Activated effector memory CD4-positive, alpha-beta T cell treated with anti-CD3 and anti-CD28 coated beads, Interleukin-2, amount 50 U/mL, for 16 hours (primary cell): ENCODE measurements at places on chromosomes 3 and 15.

GRCh38 chr3:22016197-22016596 lies 265.2 kb upstream of the ZNF385D start:
- DNase-seq, result no peak

- peak; percentile 69 for DNase-seq
Observed at GRCh38 chr15:38252481-38253350, at the start of gene SPRED1. TSS of gene SPRED1 (plus strand) at chr15:38252836. CDS start at chr15:38253186, 350 bp downstream.

DNA sequence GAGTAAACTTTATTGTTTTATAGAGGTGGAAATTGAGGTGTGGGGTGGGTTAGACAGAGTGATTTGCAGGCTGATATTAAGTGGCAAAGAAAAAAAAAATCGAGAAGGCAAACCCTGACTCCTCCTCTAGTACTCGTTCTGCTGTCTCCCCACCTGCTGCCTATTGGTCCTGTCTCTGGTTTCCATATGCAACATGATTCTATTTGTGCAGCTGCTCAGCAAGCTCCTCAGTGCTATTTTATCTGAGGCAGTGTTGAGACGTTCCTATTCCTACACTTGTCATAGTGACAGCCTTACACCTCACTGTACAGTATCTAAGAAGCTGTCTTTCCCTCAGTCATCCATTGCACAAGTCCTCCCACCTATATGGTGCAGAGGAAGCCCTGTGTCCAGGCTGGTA lies 45.1 kb downstream of the RSL24D1 start:
- DNase-seq, result no peak

DNA sequence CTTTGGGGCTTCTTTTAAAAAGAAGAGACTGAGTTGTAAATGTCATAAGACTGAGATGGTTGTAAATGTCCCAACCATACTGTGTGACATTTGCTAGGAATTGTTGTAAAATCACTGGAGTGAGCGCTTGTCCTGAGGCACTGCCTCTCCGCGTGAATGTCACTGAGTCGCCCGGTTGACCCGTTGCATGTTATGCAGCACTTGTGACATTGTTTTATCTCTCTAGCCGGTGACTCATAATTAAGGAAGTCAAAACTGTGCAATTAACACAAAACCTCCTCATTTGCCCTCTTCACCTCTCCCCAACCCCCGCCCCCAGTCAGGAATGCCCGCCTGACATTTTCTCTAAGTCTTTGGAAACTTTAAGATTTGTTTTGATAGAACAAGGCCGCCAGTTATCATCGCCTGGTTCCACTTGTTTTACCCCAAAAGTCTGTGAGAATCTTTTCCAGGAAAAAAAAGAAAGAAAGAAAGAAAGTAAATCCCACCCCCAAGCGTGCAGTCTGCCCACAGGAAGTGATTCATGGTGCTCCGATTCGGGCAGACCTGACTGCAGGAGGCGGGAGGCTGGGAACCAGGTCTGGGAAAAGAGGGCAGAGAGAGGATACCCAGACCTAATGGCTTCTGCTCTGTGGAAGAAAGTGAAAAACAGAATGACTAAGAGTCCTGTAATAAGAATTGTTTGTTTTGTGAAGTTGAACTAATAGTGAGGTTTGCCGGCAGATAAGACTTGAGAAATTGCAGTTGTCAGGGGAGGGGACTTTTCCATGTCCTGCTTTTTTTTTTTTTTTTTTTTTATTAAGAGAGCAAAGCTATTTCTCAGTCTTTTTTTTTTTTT lies 84.8 kb downstream of the SMAD3 start:
- DNase-seq, result peak; percentile 79

DNA sequence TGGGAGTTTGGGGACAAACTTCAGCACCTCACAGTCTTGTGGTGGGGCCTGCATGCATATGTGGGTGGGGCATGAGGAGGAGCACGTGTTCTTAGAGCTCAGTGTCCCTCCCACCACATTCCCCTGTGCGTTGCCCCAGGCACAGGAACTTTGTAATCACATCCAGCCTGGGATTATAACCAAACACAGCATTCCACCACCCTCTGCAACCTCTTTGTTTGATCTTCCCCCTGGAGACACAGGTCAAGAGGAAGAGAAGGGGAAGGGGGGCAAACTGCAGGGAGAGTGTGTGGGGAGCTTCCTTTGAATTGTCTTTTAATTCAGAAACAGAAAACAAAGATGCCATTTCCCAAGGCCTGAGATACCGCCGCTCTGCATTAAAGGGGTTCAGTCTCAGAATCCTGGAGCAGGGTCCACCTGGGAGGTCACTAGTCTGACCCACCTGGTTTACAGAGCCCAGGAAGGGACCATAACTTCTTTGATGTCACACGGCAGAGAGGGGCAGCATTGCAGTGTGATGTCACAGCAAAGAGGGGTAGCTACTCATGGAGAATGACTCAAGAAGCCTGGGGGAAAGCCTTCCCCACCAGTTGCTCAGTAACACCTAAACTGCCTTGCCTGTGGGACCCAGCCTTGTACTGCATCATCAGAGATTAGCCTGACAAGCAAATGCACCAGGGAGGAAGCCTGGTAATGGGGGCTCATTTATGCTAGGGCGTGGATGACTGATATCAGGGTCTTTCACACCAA lies 106.3 kb upstream of the RNU6-1 start:
- no peak for DNase-seq

DNA sequence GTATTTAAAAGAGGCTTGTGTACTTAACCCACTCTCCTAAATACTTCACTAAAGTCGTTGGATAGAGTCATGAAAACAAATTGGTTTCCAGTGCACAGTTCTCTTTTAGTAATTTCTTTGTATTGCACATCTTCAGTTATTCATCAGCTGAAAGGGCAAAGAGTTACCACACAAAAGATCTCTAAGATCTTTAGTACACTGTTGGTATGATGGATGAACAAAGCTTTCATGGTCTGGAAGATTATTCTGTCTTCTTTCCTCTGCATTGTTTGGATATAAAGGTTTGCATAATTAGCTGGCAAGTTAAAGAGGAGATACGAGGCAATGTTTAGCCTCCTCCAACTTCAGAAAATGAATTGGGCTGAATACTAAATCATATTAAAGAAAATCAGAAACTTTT lies 40.5 kb downstream of the BCHE start:
- no peak for DNase-seq

GRCh38 chr3:194270627-194271459 lies 80.3 kb downstream of the CPN2 start:
- peak; percentile 60 for DNase-seq

GRCh38 chr15:31215490-31216214 lies 111.0 kb upstream of the KLF13 start:
- DNase-seq, result peak; percentile 93

- no peak for DNase-seq
Observed at GRCh38 chr15:98826658-98827057, 178.3 kb downstream of the IGF1R start.

GRCh38 chr3:116601206-116601605 lies 108.4 kb upstream of the TUSC7 start:
- no peak for DNase-seq

- DNase-seq, result no peak
Observed at GRCh38 chr3:10467904-10468612, 37.3 kb downstream of the ATP2B2 start.

DNA sequence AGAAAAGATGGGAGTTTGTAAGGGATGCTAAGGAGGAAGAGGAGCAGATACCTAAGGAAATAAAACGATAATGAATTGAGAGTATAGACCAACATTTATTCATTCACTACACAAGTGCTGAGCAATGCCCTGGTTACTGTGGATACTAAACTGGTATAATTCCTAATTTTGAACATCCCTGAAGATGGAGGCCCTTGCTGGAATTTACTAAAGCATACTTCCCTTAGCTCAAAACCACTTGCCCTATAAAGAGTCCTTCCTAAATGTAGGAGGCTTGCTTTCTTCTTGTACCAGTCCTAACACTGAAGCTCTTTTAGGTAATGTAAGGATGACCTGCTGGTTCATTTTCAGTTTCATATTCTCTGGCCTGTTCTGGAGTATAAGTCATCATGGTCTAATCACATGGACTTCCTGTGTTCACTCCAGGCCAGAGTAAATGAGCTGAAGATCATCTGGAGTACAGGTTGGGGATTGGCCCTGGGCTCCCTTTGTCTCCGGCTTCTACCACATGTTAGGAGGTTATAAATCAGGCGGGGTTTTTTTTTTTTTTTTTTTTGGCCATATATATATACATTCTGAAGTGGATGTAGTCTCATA lies 40.1 kb upstream of the MTMR10 start:
- DNase-seq, result no peak

DNA sequence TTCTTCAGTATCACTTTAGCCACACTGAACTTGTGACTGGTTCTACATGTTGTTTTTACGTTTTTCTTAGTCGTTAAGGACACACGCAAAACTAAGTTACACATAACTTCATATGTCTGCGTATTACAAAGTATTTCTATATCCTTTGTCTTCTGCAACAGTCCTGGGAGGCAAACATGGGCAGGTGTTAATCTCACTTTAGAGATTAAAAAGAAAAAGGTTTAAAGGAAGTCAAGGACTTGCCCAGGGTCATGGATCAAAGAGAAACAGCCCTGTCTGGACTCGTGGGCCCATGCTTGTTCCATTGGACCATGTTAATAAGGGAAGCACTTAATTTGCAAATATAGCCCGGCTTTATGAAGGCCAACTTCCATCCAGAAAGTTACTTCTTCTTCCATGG lies 98.6 kb upstream of the LPP start:
- no peak for DNase-seq
